Vein endothelial cell (primary cell): ENCODE measurements at places on chromosomes 11 and 22. TPM values are rescaled to one million over a fixed set of nuclear protein-coding genes. Genes with fewer than 3 reads are reported as not detected.

Gene LSP1
- 0.29 and 1.3 TPM in 2 replicates for total RNA-seq

Gene DLAT
- total RNA-seq: 34.6 and 49.5 TPM in 2 replicates

Gene ARL14EP
- 12.4 and 20.3 TPM in 2 replicates for total RNA-seq

Gene GPHA2
- not detected in 2 replicates for total RNA-seq

Gene SEPTIN3
- total RNA-seq: under 0.01 TPM in 2 replicates

Gene BEST1
- not detected in 2 replicates for total RNA-seq

Gene CHADL
- total RNA-seq: 0.98 and 1.4 TPM in 2 replicates

Gene MS4A6E
- not detected in 2 replicates for total RNA-seq

Gene DEUP1
- total RNA-seq: not detected in 2 replicates

Gene DMC1
- total RNA-seq: 0.33 and 0.96 TPM in 2 replicates

Gene EEF1G
- total RNA-seq: 1,284 and 1,362 TPM in 2 replicates

Gene OR4C45
- not detected in 2 replicates for total RNA-seq

Gene DRICH1
- not detected in 2 replicates for total RNA-seq

Gene NCF4
- total RNA-seq: not detected in 2 replicates

Gene ANGPTL5
- 0.19 and 1.3 TPM in 2 replicates for total RNA-seq

Gene SUSD2
- 0.10 and 0.33 TPM in 2 replicates for total RNA-seq

Gene PRG3
- total RNA-seq: not detected in 2 replicates

Gene CARD16
- total RNA-seq: 32.0 and 35.9 TPM in 2 replicates

Gene MRPL49
- total RNA-seq: 54.5 and 58.6 TPM in 2 replicates

Gene DENND5A
- 157 and 168 TPM in 2 replicates for total RNA-seq

Gene XNDC1N
- total RNA-seq: 8.1 and 10.5 TPM in 2 replicates

Gene CD3G
- total RNA-seq: not detected in 2 replicates
